GM12892 (cell line): ENCODE measurements at places on chromosomes 6 and 20.

- DNase-seq: peak; percentile 37
These were observed 114.7 kb upstream of the BACH2 start for GRCh38 chr6:90411292-90411781.

DNA sequence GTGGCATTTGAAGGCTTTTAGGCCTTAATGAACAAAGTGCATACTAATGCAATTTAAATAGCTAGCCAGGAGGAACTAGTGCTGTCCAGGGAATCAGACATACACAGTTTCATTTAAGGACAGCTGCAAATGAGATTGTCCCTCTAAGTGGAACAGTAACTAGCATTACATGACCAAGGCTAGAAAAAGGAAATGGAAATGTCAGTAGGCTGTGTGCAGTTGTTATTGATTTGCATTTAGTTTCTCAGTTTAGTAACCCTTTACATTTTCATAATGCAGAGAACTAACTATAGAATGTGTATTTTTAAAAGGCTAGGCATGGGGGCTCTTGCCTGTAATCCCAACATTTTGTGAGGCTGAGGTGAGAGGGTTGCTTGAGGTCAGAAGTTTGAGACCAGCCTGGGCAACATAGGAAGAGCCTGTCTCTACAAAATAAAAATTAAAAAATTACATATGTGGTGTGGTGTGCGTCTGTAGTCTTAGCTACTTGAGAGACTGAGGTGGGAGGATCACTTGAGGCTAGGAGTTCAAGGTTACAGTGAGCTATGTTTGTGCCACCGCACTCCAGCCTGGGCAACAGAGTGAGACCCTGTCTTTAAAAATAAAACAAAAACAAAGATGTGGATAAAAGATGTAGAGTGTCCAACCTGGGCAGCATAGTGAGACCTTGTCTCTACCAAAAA, 468.0 kb downstream of the UTRN start:
- no peak for DNase-seq

GRCh38 chr20:12837646-12838045, 171.1 kb upstream of the SPTLC3 start:
- DNase-seq: no peak

DNA sequence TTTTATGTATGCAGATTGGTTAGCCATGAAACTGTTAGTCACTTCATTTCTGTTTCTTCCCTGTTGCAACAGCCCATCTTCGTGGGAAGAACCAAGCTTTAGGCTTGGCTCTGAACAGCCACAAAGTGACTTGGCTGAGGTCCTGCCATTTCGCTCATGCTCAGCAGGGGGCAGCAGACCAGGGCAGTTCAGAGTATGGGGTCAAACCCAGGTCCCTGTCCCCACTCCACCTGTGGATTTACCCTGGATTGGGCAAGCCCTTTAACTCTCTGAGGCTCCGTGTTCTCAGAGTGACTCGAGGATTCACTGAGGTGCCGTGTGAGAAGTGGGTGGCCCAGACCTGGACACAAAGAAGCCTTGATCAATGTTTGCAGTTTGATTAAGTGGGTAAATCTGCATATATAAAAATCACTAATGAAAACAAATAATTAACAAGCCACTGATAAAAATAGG, 19.8 kb upstream of the MAP1LC3A start:
- DNase-seq: no peak

- no peak for DNase-seq
These were observed 145.8 kb downstream of the DTNBP1 start for GRCh38 chr6:15516923-15517560.

DNA sequence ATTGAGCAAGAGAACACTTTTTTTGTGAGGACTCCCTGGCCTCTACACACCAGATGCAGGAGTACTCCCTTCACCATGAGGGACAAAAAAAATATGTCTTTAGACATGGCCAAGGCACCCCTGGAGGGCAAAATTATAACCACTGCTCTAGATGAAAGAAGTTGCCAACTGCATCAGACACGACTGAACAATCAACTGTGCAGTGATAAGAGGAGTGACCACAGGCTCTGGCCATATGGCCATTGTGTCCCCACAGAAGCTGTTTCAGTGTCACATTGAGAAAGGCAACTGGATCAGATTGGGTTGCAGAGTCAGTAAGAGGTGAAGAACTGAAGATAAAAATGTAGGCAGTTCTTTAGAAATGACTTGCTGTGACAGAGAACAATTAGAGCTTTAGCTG, 85.7 kb downstream of the C6orf118 start:
- no peak for DNase-seq

GRCh38 chr6:87873556-87873955, 171.5 kb upstream of the AKIRIN2 start:
- DNase-seq: no peak

DNA sequence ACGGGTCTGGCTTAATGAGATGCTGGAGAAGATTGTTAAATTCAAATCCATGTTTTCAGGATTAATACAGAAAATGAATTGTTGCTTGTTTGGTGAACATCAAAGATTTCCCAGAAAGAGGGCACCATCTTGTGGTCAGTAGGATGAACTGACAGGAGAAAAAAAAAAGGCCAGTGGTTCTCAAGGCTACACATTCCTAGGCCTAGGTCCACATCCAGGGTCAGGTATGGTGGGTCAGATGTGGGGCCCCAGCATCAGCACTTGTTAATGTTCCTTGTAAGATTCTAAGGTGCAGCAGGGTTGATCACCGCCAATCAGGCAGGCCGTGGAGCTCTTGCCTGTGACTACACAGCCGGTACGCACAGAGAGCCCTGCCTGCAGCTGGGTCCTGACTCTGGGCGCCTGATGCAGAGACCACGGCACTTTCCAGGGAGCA, 34.0 kb upstream of the FOXO3 start:
- peak; percentile 13 for DNase-seq

- no peak for DNase-seq
These were observed 866.8 kb upstream of the FLRT3 start for GRCh38 chr20:15204234-15204633.

DNA sequence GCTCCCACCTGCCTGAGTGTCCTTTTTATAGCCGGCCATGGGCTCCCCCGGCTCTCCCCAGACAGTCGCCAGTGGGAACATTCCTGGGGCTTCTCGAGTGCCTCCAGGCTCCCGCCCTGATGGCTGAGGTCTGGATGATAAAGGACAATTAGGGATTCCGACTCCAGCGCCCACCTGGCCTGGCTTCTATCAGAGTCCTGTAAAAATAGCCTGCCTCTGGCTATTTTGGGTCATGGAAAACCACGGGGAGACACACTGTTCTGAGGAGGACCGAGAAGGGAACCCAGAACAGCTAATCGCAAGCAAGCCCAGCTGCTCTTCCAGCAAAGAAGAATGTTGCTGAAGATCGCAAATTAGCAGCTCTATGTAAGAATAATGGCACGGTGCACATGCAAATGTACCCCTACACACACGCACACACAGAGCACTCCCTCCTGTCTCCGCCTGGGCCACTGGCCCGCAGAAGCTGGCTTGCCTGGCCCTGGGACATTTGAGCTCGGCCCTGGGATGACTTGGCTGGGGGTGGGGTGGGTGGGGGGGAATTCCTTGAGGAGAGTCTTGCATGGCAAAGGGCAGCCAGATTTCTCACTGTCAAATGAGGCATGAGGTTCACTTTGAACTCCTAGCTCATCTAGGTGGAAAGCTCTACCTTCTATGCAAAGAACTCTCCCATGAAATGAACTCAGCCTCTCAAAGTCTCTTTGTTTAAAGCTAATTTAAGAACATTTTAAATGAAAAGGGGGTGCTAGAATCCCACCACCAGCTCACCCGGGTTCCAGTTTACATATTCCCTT, 55.3 kb downstream of the CTCFL start:
- no peak for DNase-seq

DNA sequence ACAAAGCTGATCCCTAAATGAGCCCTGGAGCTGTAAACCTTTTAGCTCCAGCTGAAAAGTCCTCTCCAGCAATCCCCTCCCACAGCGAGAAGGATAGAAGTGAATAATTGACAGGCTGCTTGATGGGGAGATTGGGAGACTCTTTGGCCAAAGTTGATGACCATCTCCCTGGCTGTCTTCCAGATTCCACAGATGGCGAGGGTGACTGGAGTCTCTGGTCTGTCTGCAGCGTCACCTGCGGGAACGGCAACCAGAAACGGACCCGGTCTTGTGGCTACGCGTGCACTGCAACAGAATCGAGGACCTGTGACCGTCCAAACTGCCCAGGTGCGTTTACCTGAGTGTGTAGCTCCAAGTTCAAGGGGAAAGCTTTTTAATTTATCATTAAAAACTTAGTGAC, 67.3 kb downstream of the ISM1 start:
- no peak for DNase-seq

GRCh38 chr6:39901116-39901655, 33.1 kb downstream of the MOCS1 start:
- DNase-seq: no peak

GRCh38 chr6:161254464-161255253, 19.2 kb downstream of the AGPAT4 start:
- DNase-seq: no peak

DNA sequence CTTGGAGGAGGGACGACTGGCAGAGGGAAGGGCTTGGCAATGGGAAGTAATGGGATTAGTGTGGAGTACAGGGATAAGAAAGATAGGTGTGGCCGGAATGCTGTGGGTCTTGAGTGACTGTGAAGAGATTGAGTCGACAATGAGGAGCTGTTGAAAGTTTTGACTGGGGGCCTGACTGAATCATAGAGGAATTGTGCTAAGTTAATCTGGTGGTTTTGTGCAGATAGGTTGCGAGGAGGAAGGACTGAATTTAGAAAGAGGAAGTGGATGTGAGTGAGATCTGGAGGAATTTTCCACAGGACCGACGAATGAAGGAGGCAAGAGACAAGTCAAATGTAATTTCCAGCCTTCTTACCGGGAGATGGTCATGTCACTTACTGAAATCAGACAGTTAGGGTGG, 143.9 kb upstream of the RALGAPA2 start:
- DNase-seq: no peak

DNA sequence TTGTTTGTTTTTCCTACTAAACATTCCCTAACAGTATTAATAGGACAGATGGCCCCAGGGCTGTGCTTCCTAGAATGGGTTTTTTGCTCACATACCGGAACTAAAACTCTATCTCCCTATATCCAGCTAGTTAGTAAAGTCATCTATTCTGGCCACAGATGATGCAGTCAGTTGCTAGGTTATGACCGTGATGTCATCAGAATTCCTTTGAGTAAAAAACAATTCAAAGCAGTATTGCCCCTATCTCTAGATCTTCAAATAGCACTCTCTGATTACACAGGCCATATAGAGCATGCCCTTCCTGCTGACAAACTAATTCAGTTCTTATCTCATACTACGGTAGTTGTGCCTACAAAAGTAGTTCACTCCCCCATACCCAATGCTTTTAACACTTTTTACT, 17.9 kb upstream of the ZNF451 start:
- DNase-seq: no peak

GRCh38 chr20:64225171-64225595, 30.4 kb upstream of the PCMTD2 start:
- no peak for DNase-seq

DNA sequence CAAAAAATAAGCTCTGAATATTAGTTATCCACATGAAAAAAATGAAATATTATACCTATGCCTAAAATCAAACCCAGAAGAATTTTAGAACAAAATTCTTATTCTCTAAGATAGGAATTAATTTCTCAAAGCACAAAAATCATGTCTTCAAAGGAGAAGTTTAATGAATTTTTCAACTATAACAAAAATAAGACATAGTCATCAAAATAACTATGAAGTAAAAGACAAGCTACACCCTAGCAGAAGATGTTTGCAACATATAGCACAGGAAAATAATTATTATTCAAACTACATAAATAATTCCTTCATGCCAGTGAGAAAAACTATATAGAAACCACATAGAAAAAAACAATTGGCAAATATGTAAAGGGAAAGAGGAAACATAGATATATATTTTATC, 1203.6 kb upstream of the GJE1 start:
- no peak for DNase-seq

DNA sequence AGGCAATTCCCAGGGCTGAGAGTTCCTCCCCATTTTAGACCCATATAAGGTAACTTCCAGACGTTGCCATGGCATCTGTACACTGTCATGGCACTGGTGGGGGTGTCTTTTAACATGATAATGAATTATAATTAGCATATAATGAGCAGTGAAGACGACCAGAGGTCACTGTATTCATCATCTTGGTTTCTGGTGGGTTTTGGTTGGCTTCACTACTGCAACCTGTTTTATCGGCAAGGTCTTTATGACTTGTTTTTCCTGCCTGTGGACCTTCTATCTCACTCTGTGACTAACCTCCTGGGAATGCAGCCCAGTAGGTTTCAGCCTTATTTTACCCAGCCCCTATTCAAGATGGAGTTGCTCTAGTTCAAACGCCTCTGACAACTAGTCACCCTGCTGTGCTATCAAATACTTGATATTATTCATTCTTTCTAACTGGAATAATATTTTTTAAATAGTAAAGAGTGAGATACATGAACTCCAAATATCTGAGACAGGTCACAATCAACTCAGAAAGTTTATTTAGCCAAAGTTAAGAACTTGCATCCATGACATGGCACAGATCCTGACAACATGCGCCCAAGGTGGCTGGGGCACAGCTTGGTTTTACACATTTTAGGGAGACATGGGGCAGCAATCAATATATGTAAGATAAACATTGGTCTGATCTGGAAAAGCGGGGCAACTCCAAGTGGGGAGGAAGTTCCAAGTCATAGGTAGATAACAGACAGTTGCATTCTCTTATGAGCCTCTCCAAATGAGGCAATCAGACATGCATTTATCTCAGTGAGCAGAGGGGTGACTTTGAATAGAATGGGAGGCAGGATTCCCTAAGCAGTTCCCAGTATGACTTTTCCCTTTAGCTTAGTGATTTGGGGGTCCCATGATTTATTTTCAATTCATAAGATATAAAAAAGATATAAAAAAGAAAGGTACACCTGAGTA, 1.2 kb upstream of the UFL1 start:
- no peak for DNase-seq

GRCh38 chr6:135861189-135861588, 9.7 kb downstream of the PDE7B start:
- DNase-seq: no peak

DNA sequence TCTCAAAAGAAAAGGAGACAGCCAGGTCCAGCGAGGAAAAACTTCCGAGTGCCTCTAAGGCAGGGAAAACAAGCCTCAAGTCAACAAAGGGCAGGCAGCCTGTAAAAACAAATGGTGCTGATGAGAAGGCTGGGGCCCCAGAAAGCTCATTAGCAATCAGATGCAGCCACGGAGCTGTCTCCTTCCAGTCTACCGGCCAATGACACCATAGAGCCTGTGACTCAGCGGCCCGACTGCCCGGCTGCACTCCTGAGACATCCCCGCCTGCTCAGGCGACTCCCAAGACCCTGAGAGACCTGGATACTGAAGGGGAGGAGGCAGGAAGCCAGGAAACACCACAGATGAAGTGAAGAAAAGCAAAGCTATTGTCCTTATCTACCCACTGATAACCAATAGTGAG, 120.1 kb upstream of the HDDC2 start:
- DNase-seq: no peak
